Stimulated activated CD8-positive, alpha-beta memory T cell treated with anti-CD3 and anti-CD28 coated beads, Interleukin-7, amount 100 ng/mL, for 1 hour (primary cell): ENCODE measurements at places on chromosomes 3 and 15.

DNA sequence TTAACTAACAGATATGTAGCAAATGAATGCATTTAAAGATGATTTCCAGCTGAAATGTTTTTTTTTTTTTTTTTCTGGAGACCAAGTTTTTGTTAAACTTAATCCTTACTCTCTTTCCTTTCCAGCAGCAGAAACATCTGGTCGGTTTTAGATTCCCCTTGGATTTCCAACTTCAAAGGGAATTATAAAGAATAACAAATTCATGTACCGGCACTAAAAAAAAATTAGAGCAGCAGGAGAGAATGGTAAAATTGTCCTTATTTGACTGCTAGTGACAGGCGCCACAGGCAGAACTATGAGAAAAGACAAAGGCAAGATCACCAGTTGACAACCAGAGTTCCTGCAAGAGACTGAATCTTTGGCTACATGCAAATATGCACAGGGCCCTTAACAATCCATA is 393.3 kb downstream of the TIGIT start:
- DNase-seq = no peak

DNA sequence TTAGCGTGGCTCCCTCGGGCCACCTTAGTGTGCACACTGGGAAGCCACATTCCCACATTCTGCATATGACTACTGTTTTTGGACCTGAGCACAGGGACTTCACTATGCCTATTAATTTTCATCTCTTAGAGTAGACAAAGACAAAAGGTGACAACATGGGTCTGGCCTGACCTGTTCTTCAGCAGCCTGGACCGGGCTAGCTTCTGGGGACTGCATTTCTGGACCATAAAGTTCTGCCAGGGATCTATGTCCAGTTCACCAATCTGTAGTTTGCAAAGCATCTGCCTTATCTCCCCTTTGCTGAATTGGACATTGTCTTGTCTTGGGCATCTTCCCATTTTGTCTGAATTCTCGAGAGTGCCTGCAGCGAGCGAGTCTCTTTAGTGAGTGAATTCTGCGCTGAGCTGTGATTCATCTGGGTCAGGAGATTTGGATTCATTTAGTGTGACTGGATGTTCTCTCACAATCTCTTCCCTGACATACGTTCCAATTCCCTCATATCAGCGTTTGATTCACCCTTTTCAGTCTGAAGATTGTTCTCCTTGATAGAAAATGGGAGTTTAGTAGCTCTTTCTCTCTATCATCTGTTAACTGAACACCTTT is 112.2 kb upstream of the PLXNA1 start:
- DNase-seq = no peak

- DNase-seq = no peak
These were observed 289.2 kb upstream of the CHRM5 start for GRCh38 chr15:33679061-33679460.

DNA sequence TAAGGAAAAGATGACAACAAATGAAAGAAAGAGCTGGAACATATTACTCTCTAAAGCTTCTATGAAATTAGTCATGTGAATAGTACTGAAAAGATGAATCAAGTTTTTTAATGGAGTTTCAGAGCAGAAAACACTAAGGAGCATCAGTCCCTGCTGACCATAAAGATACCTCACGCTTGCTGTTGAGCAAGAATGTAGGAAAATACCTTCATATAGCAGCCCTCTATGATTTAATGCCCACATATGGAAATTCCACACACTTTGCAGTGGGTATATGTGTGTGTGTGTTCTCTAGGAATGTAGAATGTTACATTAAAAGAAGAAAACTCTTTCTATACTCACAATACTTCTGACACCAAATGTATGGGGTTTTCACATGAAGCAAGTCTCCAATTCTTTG is 355.0 kb downstream of the ERC2 start:
- no peak for DNase-seq

DNA sequence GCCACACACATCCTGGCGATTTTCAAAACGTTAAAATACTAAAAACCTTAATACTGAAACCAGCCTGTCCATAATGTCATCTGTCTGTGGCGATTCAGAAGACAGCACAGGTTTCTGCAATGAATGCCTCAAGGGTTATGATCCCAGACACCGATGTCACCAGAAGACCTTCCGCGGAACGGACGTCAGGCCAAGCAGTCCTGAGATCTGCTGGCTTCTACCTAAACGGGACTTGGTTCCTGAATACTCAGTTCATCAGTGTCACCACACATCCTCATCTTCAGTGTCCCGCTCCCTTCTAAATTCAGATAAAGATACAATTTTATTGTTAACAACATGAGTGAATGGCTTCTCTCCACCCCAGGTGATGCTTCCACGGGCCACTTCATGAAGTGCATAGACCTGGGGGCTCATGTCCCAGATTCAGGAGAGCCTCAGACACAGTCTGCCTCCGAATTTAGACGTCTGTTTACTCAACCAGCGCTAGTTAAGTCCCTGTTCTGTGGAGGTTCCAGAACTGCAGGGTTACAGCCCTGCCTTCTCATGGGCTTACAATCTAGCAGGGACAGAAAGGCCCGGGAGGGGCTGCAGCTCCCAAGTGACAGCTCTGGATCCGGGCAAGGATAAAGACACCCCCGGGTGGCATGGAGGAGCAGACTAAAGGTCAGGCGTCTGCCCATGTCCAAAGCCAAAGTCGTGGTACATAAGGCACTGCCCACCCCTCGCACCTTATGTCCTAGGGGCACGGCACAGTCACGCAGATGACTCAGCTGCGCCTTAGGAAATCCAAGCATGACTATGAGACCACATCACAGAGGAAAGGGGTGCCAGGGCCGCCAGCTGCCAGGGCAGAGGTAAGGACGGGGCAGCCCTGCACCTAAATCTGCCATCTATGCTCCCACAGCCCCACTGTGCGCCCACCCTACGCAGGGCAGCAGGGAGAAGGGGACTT is 75.9 kb downstream of the VGLL4 start:
- no peak for DNase-seq

GRCh38 chr3:176491084-176491483 is 706.2 kb downstream of the TBL1XR1 start:
- DNase-seq = no peak

GRCh38 chr15:96736384-96736783 is 405.9 kb downstream of the NR2F2 start:
- DNase-seq = no peak

DNA sequence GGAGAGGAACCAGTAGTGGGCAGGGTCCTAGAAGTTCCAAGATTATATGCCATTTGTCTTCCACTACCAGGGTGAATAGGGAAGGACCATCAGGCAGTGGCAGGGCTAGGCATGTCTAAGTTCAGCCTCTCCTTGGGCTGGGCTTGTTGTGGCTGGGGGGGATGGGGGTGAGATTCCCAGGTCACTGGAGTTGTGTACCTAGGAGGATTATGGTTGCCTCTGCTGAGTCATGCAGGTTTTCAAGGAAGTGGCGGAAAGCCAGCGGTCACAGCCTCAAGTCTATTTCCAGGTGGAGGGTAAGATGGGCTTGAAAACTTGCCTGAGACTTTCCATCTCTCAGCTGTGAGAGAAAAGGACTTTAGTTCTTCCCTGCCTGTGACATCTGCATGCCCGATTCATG is 1407.1 kb downstream of the SI start:
- DNase-seq = no peak

DNA sequence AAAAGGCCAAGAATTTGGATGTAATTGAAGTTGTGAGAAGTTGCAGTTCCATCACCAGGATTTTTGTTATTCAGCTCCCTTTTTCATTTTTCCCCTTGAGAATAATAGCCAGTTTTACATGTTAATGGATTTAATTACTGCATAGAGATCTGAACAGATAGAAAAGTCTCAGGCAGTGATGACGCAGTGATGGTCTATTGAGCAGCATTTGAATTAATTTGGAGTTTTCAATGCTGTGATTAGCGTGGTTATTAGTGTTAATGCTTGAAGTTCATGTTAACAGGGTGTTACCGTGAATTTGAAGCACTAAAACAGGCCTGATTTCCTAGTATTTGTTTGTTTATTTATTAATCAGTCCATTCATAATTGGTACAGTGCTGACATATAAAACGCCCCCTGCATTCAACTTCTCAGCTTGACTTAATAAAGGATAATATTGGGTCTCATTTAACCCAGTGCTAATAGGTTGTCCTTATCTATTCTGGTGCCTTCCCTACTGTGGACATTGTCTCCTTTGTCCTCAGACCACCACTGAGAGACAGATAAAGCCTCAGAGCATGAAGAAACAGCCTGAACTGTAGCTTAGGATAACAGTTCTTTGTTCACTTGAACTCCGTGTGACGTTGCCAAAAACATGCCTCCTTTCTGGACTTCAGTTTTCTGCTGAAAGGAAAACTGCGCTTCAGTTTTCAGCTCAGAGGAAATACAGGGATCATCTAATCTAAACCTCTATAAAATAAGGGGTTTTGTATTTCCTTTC is 82.4 kb downstream of the RTP4 start:
- DNase-seq = no peak

DNA sequence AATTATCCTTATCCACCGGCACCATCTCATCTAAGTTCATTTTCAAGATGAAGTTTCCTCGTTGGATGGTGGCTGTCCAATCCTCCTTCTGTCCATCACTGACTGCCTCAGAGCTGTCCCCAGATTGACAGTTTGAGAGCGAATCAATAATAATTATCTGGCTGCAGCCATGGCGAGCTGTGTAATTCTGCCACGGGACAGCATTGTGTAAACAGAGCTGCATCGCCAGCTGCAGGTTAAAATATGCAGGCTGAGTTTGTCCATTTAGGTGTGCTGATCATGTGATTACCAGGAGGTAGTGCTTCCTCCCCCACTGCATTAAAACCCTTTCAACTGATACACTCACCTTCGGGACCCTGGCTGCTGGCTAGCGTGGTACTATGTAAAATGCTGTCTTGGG is 461.9 kb upstream of the ONECUT1 start:
- no peak for DNase-seq

GRCh38 chr3:2940062-2940461 is 170.1 kb downstream of the IL5RA start:
- DNase-seq = no peak

- no peak for DNase-seq
These were observed 34.7 kb downstream of the PPM1L start for GRCh38 chr3:160790726-160791125.

DNA sequence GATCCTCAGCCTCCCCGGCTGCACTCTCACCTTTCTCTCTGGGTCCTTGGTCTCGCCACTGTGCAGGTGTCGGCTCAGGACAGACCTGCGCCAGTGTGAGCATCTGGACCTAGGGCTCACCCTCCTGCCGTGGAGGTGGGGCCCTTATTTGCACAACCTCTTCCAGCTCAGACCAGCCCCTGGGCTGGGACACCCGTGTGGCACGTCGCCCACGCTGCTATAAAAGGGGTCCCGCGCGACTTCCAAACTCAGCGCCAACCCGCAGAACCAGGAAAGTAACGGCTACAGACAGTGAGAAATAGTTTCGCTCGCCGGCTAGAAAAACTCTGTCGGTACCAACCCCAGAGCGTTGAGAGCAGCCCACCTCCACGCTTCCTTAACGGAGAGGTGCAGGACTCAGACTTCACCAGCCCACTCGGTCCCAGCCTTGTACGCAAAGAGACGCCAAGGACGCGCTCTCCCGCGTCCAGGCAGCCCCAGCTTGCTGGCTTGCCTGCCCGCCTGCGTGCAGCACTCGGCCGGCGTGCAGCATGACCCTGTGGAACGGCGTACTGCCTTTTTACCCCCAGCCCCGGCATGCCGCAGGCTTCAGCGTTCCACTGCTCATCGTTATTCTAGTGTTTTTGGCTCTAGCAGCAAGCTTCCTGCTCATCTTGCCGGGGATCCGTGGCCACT is at the start of the genes DUOX2 and DUOXA2:
Gene DUOX2 (minus strand): TSS at position 97 of the 675 bp plus-strand sequence. CDS start 761 bp downstream, outside the sequence.
Gene DUOXA2 (plus strand): TSS at position 251 of the 675 bp plus-strand sequence. CDS start 280 bp downstream, at position 531.
- DNase-seq = no peak

DNA sequence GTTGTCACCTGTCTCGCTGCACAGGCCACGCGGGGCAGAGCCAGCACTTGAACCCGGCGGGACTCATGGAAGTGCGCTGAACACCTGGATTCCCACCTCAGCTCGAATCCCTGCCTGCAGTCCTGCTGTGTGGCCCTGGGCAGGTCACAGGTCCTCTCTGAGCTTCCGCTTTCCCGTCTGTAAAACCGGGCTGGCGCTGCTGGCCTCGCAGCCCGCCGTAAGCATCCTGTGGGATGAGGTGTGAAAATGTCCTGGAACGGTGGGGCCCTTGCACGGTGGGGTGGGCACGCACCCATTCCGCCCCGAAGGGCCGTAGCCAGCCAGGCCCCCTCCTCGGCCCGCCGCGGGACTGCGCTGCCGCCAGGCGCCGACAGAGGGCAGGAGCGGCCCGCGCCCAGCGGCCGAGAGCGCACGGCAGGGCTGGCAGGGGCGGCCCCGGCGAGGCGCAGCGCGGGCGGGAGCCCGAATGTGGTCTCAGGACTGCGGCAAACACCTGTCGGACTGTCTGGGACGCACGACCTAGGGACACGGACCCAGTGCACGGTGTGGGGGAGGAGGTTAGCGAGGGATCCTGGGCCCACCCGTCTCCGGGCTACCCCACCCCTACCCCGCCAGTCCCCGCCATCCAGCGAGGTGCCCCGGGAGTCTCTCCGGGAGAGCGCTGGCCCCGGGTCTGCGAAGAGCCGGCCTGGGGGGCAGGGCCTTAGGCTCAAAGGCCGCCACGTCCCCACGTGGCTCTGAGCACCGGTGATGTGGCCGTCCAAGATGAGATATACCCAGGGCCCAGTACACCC is 40.4 kb downstream of the DNAJB8 start:
- DNase-seq = peak; percentile 14

- no peak for DNase-seq
These were observed 93.0 kb downstream of the NFKBIZ start for GRCh38 chr3:101942356-101942755.

GRCh38 chr15:58135511-58136174 is 2.5 kb upstream of the AQP9 start:
- DNase-seq = no peak

DNA sequence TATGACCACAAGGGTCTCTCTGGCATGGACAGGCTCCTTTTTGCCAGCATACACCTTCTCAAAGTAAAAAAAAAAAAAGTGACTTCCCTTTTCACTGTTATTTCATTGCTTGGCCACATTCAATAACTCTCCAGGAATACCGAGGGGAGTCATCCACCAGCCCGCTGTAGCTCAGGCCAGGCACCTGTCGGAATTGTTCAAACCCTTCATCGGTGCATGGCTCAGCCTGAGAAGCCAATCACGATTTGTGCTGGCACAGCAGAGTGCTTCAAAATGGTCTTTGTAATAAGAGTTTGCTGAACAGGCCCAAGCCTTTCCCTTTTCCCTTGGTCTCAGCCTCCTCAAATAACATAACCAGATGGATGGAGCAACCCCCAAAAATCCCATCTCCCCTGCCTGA is 145.4 kb downstream of the PDZRN3 start:
- DNase-seq = no peak

GRCh38 chr3:188797045-188797444 is 374.7 kb upstream of the TPRG1 start:
- no peak for DNase-seq

DNA sequence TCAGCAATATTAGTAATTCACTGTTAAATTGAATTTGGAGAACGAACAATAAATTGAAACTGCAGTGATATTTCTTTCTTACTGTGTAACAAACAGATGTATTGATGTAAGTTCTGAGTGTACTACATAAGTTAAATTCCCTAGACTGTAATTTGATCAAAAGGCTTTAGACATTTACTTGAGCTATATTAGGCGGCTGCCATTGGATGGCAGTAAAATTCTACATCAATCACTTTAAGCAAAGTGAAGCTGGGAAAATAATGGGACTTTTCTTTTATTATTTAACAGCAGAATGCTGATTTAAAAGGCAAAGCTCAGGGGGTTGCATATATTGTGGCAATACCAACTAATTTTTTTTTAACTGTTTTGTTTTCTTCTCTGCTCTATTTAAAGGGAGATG is 212.6 kb upstream of the PLSCR5 start:
- DNase-seq = no peak

- DNase-seq = no peak
These were observed 311.5 kb upstream of the THBS1 start for GRCh38 chr15:39269352-39269751.
